ENCODE measurements at places on chromosomes 4 and X.

GRCh38 chrX:136195247-136195646, 47.9 kb downstream of the FHL1 start:
- H3K27me3 ChIP-seq = no peaks in the 10 kb centered on the region
- no peak overlapping the region for H3K4me3 ChIP-seq
- H3K36me3 ChIP-seq = no peaks in the 10 kb centered on the region
- H3K27ac ChIP-seq = no peak overlapping the region

DNA sequence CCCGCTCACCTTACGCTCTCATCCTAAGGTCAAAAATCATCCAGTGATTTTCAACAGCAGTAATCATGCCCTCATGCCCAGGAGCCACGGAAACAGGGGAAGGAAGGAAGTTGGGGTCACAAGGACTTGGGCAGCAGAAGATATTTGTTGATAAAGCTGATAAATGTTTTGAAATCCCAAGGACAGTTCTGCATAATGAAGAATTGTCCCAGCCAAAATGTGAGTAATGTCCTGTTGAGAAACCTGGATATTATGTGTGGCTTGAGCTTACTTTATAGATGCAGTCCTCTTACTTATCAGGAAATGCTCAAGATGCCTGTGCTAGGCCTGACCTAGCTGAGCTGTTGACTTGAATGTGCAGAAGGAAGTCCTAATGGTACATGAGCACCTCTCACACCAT, 263.0 kb upstream of the ZFP42 start:
- no peak overlapping the region for H3K4me3 ChIP-seq
- no peaks in the 10 kb centered on the region for H3K4me1 ChIP-seq
- no peak for DNase-seq
- H3K36me3 ChIP-seq = no peaks in the 10 kb centered on the region

- DNase-seq = no peak
- no peaks in the 10 kb centered on the region for H3K4me1 ChIP-seq
- H3K36me3 ChIP-seq = no peaks in the 10 kb centered on the region
- H3K27me3 ChIP-seq = no peaks in the 10 kb centered on the region
Observed at GRCh38 chr4:47474799-47475198, 10.3 kb upstream of the ATP10D start.

GRCh38 chrX:130716346-130716745, 186.7 kb downstream of the ENOX2 start:
- H3K27ac ChIP-seq = no peak overlapping the region
- no peak for DNase-seq
- H3K4me3 ChIP-seq = no peak overlapping the region

DNA sequence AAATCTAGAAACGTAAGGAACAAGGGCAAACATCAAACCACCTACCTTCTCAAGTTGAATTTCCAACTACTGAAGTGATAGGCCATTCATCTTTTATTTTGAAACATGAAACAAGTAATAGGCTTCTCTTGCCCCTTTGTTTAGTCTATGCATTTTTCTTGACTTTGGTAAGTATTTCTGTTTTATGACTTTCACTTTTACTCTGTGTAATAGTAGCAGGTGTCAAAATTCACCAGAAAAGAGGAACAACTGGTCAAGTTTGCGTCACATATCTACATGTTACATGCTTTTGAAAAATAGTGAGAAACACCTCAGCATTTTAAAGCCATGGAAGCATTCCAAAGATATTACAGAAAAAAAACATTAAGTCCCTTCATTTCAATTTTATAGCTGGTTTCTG, 157.1 kb upstream of the FTHL17 start:
- DNase-seq = no peak
- H3K36me3 ChIP-seq = no peaks in the 10 kb centered on the region
- no peaks in the 10 kb centered on the region for H3K27me3 ChIP-seq
- H3K4me3 ChIP-seq = no peak overlapping the region

GRCh38 chr4:137069473-137069872, 462.8 kb downstream of the PCDH18 start:
- DNase-seq = no peak
- no peak overlapping the region for H3K4me3 ChIP-seq
- no peak overlapping the region for H3K27ac ChIP-seq
- no peaks in the 10 kb centered on the region for H3K27me3 ChIP-seq

DNA sequence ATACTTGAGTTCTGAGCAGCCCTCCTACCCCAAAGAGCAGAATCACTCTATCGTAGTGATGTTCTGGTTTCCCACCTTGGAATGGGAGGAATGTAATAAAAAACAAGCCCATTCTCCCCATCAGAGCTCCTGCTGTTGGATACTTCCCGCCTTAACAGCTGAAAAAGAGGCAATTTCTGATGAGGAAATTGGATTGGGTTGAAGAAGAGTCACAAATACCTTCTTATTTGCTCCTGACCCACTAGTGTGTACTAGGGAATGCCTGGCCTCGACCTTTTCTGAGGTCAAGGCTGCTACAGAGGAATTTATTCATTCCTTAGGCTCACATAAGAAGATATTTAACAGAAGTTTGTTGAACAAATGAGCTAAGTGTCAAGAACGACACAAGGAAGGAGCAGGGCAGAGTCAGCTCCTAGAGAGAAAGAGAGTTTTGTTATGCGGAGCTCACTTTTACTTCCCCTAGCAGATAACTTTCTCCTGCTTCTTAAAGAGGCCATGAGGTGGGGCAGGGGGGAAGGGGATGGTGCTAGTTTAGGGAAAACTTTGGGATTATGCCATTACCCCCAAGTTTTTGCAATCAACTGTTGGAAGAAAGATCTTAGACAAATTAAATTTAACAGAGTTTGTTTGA, 273.8 kb upstream of the CLNK start:
- H3K36me3 ChIP-seq = no peaks in the 10 kb centered on the region
- H3K27me3 ChIP-seq = no peaks in the 10 kb centered on the region
- no peak for DNase-seq
- H3K27ac ChIP-seq = no peak overlapping the region

DNA sequence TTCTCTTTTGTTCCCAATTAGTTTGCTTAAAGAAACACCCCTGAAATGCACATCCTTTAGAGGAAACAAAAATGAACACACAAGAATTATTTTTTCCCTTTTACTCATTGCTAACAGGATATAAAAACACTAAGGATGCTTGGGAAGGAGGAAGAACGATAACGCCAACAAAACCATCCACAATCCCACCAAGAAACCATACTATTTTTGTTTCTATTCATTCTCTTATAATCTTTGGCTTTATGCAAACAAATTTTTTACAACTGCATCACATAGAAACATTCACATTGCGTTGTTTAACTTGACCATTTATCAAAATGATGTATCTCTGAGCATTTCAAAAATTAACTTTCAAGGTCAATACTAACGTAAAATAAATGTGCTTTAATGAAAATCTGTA, 12.0 kb downstream of the APBB2 start:
- peak; percentile 68 for DNase-seq
- H3K4me3 ChIP-seq = no peak overlapping the region
- no peaks in the 10 kb centered on the region for H3K36me3 ChIP-seq
- H3K27ac ChIP-seq = peak overlapping the region; percentile 63
- no peaks in the 10 kb centered on the region for H3K27me3 ChIP-seq

DNA sequence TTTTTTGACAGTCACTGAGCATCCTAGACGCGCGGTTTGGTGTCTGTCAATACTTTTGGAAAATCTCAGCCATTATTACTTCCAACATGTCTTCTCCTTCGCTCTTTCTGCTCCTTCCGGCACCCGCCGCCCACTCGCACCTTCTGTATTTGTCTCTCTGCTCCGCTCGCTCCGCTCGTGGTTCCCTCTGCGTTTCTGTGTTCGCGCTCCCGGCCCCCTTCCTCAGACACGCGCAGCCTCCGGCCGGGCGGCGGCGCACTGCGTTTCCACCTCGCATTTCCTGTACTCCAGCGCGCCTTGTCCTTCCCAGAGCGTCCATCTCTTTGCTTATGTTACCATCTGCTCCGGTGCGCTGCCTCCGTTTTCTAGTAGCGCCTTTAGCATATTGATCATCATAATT, 21.1 kb downstream of the PDE6B start:
- no peak overlapping the region for H3K4me3 ChIP-seq
- H3K27me3 ChIP-seq = no peaks in the 10 kb centered on the region
- H3K36me3 ChIP-seq = no peaks in the 10 kb centered on the region
- H3K4me1 ChIP-seq = no peaks in the 10 kb centered on the region
- no peak overlapping the region for H3K27ac ChIP-seq
- DNase-seq = no peak

GRCh38 chr4:45693746-45694145, 430.1 kb downstream of the GABRG1 start:
- H3K4me1 ChIP-seq = no peaks in the 10 kb centered on the region
- no peak overlapping the region for H3K27ac ChIP-seq
- no peak overlapping the region for H3K4me3 ChIP-seq
- no peaks in the 10 kb centered on the region for H3K27me3 ChIP-seq
- no peaks in the 10 kb centered on the region for H3K36me3 ChIP-seq

DNA sequence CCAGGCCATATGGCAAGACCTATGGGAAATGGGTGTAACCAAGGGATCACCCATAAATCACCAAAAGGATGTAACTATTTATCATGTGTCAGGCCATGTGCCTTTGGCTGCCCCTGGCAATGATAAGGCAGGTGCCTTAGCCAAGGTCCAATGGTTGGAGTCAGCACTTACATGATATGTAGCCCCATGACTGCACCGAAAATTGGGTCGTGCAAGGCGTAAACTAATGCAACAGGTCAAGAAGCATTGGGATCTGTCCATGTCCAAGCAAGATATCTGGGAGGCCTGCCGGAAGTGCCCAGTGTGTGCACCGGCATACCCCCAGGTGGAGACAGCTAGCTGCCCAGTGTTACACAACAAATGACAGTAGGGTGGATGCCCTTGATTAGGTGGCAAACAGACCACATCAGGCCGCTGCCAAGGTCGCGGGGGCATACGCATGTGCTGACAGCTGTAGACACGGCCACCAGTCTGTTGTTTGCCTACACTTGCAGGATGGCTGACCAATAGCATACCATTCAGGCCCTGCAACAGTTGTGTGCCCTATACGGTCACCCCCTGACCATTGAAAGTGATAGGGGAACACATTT, 698.2 kb upstream of the AGA start:
- no peak overlapping the region for H3K4me3 ChIP-seq
- H3K27me3 ChIP-seq = no peaks in the 10 kb centered on the region
- H3K4me1 ChIP-seq = no peaks in the 10 kb centered on the region
- DNase-seq = no peak
- no peak overlapping the region for H3K27ac ChIP-seq

- no peaks in the 10 kb centered on the region for H3K36me3 ChIP-seq
- H3K27me3 ChIP-seq = no peaks in the 10 kb centered on the region
- H3K4me1 ChIP-seq = no peaks in the 10 kb centered on the region
- H3K27ac ChIP-seq = no peak overlapping the region
- no peak for DNase-seq
Observed at GRCh38 chr4:9867751-9868425, 86.5 kb downstream of the DRD5 start.

DNA sequence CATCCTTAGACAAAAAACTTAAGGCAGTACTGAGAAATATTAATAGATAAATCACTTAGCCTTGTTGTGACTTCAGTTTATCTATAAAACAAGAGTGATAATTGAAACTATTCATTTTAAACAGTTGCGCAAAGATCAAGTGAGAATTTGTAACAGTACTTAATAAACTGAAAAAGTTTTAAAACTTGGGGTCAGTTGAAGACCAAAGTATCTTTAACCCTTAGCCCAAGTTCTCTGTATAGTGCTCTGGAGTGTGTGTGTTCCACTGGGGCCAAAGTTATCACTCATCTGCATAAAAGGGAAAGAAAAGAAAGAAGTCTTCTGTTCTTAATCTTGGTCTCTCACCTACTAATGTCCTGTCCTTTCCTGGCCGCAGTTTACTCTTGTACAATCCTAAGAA, 11.3 kb downstream of the SMIM14 start:
- H3K27ac ChIP-seq = no peak overlapping the region
- no peak overlapping the region for H3K4me3 ChIP-seq
- no peak for DNase-seq
- no peaks in the 10 kb centered on the region for H3K36me3 ChIP-seq
- no peaks in the 10 kb centered on the region for H3K27me3 ChIP-seq
- peaks cover 10% of the 10 kb centered on the region for H3K4me1 ChIP-seq

DNA sequence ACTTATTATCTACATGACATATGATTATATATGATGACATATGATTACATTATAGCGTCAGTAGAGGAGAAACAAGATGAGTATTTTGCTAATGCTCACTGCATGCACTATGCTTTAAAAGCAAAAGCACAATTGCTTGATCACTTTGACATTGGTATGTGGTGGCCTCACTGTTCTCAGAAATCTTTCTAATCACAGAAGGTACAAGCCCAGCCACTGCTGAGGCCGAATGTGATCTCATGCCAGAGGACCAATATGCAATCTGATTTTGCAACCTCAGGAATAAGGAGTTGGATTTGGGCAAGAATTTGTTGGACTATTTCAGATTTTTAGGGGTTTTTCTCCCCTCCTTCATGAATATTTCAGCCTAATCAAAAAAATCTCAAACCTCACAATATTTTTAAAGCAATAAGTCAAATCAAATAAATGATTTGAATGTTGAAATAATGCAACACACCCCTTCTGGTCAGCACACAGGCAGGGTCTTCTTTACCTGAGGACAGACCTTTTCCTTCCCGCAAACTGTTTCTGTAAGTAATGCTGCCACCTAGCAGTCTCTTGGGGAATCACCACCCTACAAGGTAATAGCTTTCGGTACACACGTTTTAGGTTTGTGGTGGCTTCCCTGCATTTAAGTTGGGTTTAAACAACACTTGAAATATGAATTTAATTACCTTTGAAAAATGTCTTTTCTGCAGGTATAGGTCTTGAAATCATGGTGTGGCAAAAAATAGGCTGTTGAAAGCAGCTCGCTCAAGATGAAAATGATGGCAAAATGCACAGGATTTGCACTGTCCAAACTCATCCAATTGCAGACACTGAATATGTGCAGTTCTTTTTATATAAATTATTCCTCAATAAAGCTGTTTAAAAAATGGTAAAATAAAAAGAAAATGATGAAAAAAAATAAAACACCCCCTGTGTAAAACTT, 4.8 kb upstream of the CXCL13 start:
- DNase-seq = peak; percentile 29
- no peak overlapping the region for H3K27ac ChIP-seq
- H3K36me3 ChIP-seq = no peaks in the 10 kb centered on the region
- H3K27me3 ChIP-seq = peaks cover 19% of the 10 kb centered on the region
- no peaks in the 10 kb centered on the region for H3K4me1 ChIP-seq
- H3K4me3 ChIP-seq = no peak overlapping the region

- H3K27ac ChIP-seq = no peak overlapping the region
- no peaks in the 10 kb centered on the region for H3K4me1 ChIP-seq
- no peak overlapping the region for H3K4me3 ChIP-seq
- H3K27me3 ChIP-seq = no peaks in the 10 kb centered on the region
Observed at GRCh38 chr4:13777341-13777740, 149.8 kb upstream of the BOD1L1 start.

GRCh38 chrX:16722481-16722880, 3.1 kb downstream of the SYAP1 start:
- H3K4me3 ChIP-seq = no peak overlapping the region
- H3K4me1 ChIP-seq = peaks cover 4% of the 10 kb centered on the region
- H3K36me3 ChIP-seq = no peaks in the 10 kb centered on the region
- H3K27me3 ChIP-seq = no peaks in the 10 kb centered on the region
- no peak overlapping the region for H3K27ac ChIP-seq
- no peak for DNase-seq

- no peak overlapping the region for H3K27ac ChIP-seq
- H3K4me3 ChIP-seq = no peak overlapping the region
- peak; percentile 32 for DNase-seq
- H3K27me3 ChIP-seq = no peaks in the 10 kb centered on the region
Observed at GRCh38 chrX:120446498-120446897, 22.6 kb downstream of the LAMP2 start.

- no peaks in the 10 kb centered on the region for H3K27me3 ChIP-seq
- peak; percentile 85 for DNase-seq
- H3K4me1 ChIP-seq = peaks cover 4% of the 10 kb centered on the region
- no peak overlapping the region for H3K27ac ChIP-seq
- H3K36me3 ChIP-seq = no peaks in the 10 kb centered on the region
Observed at GRCh38 chr4:100314057-100314456, 123.8 kb upstream of the DDIT4L start.

- no peak overlapping the region for H3K27ac ChIP-seq
- no peak overlapping the region for H3K4me3 ChIP-seq
- DNase-seq = no peak
- no peaks in the 10 kb centered on the region for H3K4me1 ChIP-seq
- H3K36me3 ChIP-seq = no peaks in the 10 kb centered on the region
Observed at GRCh38 chrX:124125471-124125870, 164.0 kb downstream of the STAG2 start.

All from endothelial cell of umbilical vein (primary cell).